Astrocyte (in vitro differentiated cells and primary cell): ENCODE measurements at places on chromosomes 6 and 20.

DNA sequence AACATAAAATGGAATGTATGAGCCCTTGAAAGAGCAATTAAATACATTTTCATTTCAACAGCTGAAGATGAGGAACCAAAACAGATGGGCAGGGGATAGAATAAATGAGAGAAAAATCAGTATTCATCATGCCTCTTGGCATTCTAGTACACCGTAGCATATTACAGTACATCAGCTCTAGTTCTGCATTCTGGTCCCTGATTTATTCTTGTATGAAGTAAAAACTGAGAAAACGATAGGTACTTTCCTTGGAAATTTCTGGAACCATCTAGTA is 349.4 kb downstream of the ARHGAP18 start:
- H3K4me1 ChIP-seq = no peaks in the 10 kb centered on the region
- H3K27ac ChIP-seq = no peak overlapping the region
- DNase-seq = no peak
- H3K36me3 ChIP-seq = no peaks in the 10 kb centered on the region
- no peaks in the 10 kb centered on the region for H3K27me3 ChIP-seq

GRCh38 chr6:17015551-17016381 is 86.1 kb upstream of the STMND1 start:
- no peak for DNase-seq
- H3K27ac ChIP-seq = peak overlapping the region; percentile 68
- H3K4me3 ChIP-seq = peak overlapping the region; percentile 15
- no peaks in the 10 kb centered on the region for H3K36me3 ChIP-seq

- H3K4me1 ChIP-seq = no peaks in the 10 kb centered on the region
- H3K36me3 ChIP-seq = no peaks in the 10 kb centered on the region
- DNase-seq = peak; percentile 30
- peaks cover 21% of the 10 kb centered on the region for H3K27me3 ChIP-seq
Observed at GRCh38 chr6:28742668-28743270, 181.0 kb downstream of the TRIM27 start.

GRCh38 chr20:54166987-54167662 is 6.7 kb downstream of the CYP24A1 start:
- DNase-seq = no peak
- no peak overlapping the region for H3K27ac ChIP-seq
- H3K4me1 ChIP-seq = peaks cover 13% of the 10 kb centered on the region
- H3K36me3 ChIP-seq = no peaks in the 10 kb centered on the region

GRCh38 chr6:43070028-43070632 is 6.0 kb upstream of the PTK7 start:
- H3K4me3 ChIP-seq = no peak overlapping the region
- H3K27ac ChIP-seq = no peak overlapping the region
- DNase-seq = peak; percentile 52

DNA sequence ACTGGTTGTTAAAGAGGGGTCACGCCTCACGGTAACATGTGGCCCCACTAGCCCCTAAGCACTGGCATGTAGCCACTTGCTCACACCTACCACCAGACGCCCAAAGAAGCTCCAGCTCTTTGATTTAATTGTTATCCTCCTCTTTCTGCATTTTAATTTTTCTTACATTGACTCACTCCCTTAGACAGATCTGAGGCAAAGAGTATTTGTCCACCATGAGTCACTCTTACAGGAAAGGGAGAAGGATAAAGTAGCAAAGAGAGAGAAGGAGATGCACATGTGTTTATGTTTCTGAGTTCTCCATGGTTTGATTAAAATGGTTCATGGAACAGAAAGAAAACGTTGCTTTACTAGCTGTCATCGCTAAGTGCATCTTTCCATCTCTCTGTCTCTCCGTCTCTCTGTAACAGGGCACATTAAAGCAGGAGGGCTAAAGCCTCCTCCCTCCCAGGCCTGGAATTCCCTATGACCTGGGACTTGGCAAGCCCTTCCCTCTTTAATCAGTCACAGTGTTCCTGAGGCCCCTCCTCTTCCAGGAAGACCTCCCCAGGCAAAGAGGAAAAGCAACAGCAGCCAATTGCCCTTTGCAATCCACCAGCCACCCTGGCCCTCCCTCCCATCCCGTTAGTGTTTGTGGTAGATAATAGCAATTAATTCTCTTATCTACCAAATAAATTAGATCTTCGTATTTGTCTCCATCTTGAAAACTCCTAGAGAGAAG is 112.8 kb upstream of the TSHZ2 start:
- H3K27ac ChIP-seq = peak overlapping the region; percentile 39
- H3K27me3 ChIP-seq = no peaks in the 10 kb centered on the region
- no peaks in the 10 kb centered on the region for H3K36me3 ChIP-seq
- peaks cover 10% of the 10 kb centered on the region for H3K4me1 ChIP-seq

- no peaks in the 10 kb centered on the region for H3K27me3 ChIP-seq
- H3K27ac ChIP-seq = no peak overlapping the region
- DNase-seq = no peak
- no peak overlapping the region for H3K4me3 ChIP-seq
- no peaks in the 10 kb centered on the region for H3K4me1 ChIP-seq
Observed at GRCh38 chr6:125498606-125499005, 196.8 kb upstream of the HDDC2 start.

DNA sequence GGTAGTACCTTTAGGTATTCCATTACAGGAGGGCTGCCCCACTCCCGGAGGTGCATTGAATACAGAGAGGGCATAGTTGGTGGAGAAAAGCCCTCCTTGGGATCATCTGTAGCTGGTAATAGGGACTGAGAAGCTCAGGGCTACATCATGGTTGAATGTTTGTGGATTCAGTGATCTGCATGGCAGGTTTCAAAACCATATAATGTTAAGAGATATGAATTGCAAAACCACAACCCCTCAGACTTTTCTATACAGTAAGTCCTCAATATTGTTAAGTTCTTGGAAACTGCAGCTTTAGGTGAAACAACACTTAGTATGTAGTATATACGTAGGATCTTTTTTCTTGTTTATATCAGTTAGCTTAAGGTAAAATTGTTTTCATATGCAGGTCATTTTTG is 11.3 kb downstream of the TULP4 start:
- no peak overlapping the region for H3K27ac ChIP-seq
- no peaks in the 10 kb centered on the region for H3K36me3 ChIP-seq
- no peaks in the 10 kb centered on the region for H3K27me3 ChIP-seq
- peaks cover 15% of the 10 kb centered on the region for H3K4me1 ChIP-seq

DNA sequence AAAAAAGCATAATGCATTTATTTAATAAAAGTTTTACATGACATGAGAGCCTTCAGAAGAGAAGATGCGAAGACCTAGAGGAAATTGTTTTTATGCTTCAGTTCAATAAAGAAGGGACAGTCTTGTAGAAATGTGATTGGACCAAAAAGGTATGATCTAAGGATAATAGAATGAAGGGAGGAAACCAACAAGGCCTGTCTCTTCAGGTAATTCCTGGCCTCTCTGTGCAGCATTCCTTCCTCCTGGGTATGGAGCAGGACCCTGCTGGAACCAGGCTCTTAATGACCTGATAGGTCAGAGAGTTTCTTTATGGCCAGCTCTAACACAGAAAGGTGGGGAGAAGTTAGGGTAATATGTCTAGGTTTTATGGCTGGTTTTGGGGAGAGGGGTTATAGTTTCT is 162.8 kb upstream of the HEY2 start:
- no peak for DNase-seq
- no peak overlapping the region for H3K4me3 ChIP-seq
- peaks cover 39% of the 10 kb centered on the region for H3K4me1 ChIP-seq
- H3K36me3 ChIP-seq = no peaks in the 10 kb centered on the region

DNA sequence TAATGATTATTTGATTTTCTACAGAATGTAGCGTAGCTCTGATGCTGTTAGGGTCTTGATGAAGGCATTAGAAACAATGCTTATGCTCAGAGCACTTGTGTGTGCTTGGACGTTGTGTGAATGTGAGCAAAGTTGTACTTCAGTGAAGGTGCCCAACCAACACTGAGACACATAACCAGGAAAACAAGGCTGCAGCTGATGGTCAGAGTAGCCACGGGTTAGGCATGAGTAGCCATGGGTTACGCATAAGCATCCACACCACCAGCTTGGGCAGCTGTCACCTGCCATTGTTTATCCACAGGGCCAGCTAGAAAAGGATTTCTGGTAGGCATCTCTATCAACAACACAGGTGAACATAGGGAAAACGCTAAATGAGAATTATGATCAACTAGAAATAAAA is 326.6 kb downstream of the NRN1 start:
- H3K27ac ChIP-seq = no peak overlapping the region
- DNase-seq = no peak
- H3K36me3 ChIP-seq = no peaks in the 10 kb centered on the region
- H3K4me1 ChIP-seq = no peaks in the 10 kb centered on the region
- no peaks in the 10 kb centered on the region for H3K27me3 ChIP-seq

DNA sequence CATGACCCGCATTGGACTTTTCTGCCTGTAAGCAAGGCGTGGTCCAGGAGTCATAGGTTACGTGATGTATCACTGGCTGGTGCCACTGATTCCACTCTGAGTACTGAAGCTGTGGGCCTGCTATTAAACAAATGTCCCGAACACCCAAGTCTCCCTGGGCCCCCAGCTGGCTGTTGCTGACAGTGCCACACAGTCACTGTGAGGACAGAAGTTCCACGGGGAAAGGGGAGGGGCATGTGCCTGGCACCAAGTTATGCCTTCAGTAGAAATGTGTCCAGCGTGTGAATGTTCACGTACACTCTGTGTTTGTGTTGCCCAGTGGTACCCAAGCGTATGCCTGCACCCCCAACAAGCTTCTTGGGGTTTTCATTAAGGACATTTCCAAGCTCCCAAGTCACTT is 171.4 kb upstream of the QKI start:
- H3K36me3 ChIP-seq = no peaks in the 10 kb centered on the region
- no peak for DNase-seq
- H3K4me1 ChIP-seq = peaks cover 2% of the 10 kb centered on the region
- H3K27ac ChIP-seq = no peak overlapping the region

DNA sequence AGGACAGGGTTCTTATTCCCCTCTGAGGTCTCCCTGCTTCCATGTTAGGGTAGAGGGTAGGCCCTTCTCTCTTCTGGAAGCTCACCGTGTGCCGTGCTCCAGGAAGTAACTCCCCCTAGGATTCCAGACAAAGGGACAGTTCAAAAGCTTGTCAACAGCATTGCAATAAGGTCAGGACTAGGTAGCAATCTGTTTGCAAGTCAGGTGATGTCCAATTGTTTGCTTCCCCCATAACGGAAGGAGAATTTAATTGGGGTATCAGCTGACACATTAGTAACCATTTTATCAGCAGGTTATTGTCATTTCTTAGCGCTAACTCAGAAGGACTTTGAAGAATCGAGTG is 41.9 kb downstream of the SYNJ2 start:
- no peak overlapping the region for H3K27ac ChIP-seq
- H3K27me3 ChIP-seq = no peaks in the 10 kb centered on the region
- H3K4me3 ChIP-seq = no peak overlapping the region
- DNase-seq = no peak

DNA sequence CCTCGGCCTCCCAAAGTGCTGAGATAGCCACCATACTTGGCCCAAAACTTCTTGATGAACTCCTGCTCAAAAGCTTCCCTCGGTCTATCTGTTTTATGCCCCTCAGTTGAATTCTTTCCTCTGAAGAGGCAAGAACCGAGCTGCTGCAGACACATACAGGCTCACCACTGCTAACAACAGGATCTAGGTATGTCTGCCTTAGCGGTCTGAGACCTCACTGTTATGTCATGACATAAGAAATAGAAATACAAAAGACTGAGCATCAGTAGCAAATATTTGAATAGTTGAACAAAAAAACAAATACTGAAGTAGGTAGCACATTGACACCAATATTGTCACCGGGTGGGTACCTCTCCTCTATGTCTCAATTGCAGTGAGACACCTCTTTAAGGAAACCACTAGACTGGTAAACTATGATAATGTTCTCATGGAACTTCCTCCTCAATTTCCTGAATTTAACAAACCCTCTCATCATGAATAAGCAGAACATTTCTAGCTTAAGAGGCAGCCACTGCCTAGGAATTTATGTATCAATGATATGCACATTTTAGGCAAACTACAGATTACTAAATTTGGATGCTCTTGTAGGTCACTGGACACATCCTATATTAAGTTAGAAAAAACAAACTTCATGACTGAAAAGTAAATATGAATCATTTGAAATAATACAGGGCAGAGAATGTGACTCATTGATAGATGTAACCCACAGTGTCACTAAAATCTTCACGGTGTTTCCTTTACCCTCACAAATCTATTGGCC is 9.4 kb upstream of the STXBP5 start:
- no peak overlapping the region for H3K27ac ChIP-seq
- H3K4me1 ChIP-seq = peaks cover 5% of the 10 kb centered on the region
- peak; percentile 27 for DNase-seq
- no peak overlapping the region for H3K4me3 ChIP-seq
